ENCODE measurements at places on chromosomes 2 and 18.

- no peaks in the 10 kb centered on the region for H3K4me1 ChIP-seq
- no peak overlapping the region for H3K4me3 ChIP-seq
- no peak for DNase-seq
- no peaks in the 10 kb centered on the region for H3K36me3 ChIP-seq
- no peaks in the 10 kb centered on the region for H3K27me3 ChIP-seq
These were observed 343.8 kb downstream of the PID1 start for GRCh38 chr2:228927028-228928010.

- no peaks in the 10 kb centered on the region for H3K27me3 ChIP-seq
- peak overlapping the region; percentile 92 for H3K27ac ChIP-seq
- no peaks in the 10 kb centered on the region for H3K36me3 ChIP-seq
- DNase-seq: peak; percentile 57
- peak overlapping the region; percentile 29 for H3K4me3 ChIP-seq
These were observed 37.3 kb upstream of the BMP10 start for GRCh38 chr2:68908392-68908970.

- DNase-seq: no peak
- H3K4me3 ChIP-seq: no peak overlapping the region
- peaks cover 6% of the 10 kb centered on the region for H3K27me3 ChIP-seq
- H3K27ac ChIP-seq: no peak overlapping the region
- no peaks in the 10 kb centered on the region for H3K36me3 ChIP-seq
These were observed 129.4 kb downstream of the RAD51AP2 start for GRCh38 chr2:17388798-17389197.

- DNase-seq: no peak
- no peak overlapping the region for H3K4me3 ChIP-seq
- H3K27me3 ChIP-seq: no peaks in the 10 kb centered on the region
These were observed 799.0 kb downstream of the DCDC2C start for GRCh38 chr2:4502230-4502843.

DNA sequence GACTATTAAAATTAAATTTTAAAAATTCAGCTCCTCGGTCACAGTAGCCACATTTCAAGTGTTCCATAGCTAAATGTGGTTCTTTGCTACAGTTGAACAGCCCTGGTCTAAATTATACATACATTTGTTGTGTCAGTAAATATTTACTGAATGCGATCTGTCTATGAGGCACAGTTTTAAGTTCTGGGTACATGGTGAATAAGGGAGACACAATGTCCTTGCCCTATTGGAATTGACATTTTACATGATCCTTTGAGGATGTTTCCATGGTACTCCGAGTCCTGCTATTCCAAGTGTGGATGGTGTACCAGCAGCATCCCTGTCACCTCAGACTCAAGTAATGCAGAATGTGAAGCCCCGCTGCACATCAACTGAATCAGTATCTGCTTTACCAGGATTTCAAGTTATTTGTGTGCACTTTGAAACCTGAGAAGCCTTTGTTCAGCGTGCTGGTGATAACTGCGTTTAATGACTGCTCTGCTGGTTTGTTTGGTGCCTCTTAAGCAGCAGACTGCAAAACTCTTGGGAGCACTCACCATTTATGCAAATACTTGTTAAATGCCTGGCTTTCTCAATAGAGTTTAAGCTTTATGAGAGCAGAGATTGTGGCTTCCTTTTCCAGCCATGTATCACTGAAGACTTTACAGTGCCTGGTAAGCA lies 1.5 kb downstream of the GALNT1 start:
- peak overlapping the region; percentile 72 for H3K27ac ChIP-seq
- no peak for DNase-seq
- peak overlapping the region; percentile 84 for H3K4me3 ChIP-seq
- peaks cover 13% of the 10 kb centered on the region for H3K36me3 ChIP-seq
- H3K4me1 ChIP-seq: peaks cover 36% of the 10 kb centered on the region
- no peaks in the 10 kb centered on the region for H3K27me3 ChIP-seq

- H3K27ac ChIP-seq: no peak overlapping the region
- H3K36me3 ChIP-seq: no peaks in the 10 kb centered on the region
- DNase-seq: no peak
- no peak overlapping the region for H3K4me3 ChIP-seq
These were observed 41.2 kb downstream of the PAX3 start for GRCh38 chr2:222257645-222258044.

GRCh38 chr2:51420511-51420910 lies 388.6 kb upstream of the NRXN1 start:
- H3K4me3 ChIP-seq: no peak overlapping the region
- no peaks in the 10 kb centered on the region for H3K4me1 ChIP-seq
- no peaks in the 10 kb centered on the region for H3K27me3 ChIP-seq
- H3K27ac ChIP-seq: no peak overlapping the region
- no peaks in the 10 kb centered on the region for H3K36me3 ChIP-seq

- no peak overlapping the region for H3K4me3 ChIP-seq
- no peak overlapping the region for H3K27ac ChIP-seq
- H3K4me1 ChIP-seq: peaks cover 17% of the 10 kb centered on the region
These were observed 5.9 kb upstream of the NARS1 start for GRCh38 chr18:57627488-57627887.

GRCh38 chr2:190722835-190723234 lies 74.0 kb downstream of the NAB1 start:
- no peak overlapping the region for H3K4me3 ChIP-seq
- no peak for DNase-seq
- H3K36me3 ChIP-seq: no peaks in the 10 kb centered on the region
- H3K27me3 ChIP-seq: no peaks in the 10 kb centered on the region
- H3K27ac ChIP-seq: no peak overlapping the region

DNA sequence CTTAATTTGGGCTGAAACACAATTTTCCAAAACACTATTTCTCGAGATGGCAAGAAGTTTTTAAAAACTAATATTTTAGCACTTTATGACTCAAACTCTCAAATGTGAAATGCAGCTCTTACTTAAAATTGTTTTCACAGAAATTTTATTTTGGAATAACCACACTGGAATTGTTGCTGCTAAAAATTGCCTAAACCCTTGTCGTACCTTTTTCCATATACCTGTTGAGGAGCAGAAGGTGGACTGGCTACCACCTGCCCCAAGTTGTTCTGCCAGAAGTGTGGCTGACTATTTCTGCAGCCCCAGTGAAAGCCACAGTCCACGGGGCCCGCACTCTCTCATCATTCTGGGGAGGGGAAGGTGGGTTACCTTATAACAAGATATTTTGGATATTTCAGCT lies 23.4 kb downstream of the TNFRSF11A start:
- no peaks in the 10 kb centered on the region for H3K4me1 ChIP-seq
- H3K36me3 ChIP-seq: no peaks in the 10 kb centered on the region
- H3K27ac ChIP-seq: no peak overlapping the region

GRCh38 chr18:46415532-46416252 lies 241.3 kb downstream of the LOXHD1 start:
- no peak overlapping the region for H3K4me3 ChIP-seq
- no peak for DNase-seq
- H3K27ac ChIP-seq: no peak overlapping the region
- H3K4me1 ChIP-seq: no peaks in the 10 kb centered on the region
- no peaks in the 10 kb centered on the region for H3K36me3 ChIP-seq

DNA sequence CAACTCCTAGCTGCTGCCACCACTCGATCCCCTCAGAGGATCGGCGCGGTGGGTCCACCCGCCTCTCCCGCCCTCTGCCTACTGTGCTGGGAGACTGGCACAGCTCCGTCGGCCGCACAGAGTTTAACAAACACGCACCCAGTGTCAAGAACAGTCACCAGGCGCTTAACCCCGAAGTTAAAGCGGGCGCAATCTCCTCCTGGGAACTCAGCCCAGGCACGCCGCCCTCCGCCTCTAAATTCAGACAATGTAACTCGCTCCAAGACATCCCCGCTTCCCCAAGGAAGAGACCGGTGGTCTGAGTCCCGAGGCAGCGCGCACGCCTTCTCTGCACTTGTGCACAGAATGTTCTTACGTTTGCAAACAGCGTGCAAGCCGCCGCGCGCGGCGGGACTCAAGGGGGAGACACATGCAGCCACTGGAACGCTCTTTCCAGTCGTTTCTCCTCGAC lies 533 bp downstream of the CXCR4 start:
- DNase-seq: peak; percentile 58
- peaks cover 66% of the 10 kb centered on the region for H3K4me1 ChIP-seq
- H3K27me3 ChIP-seq: no peaks in the 10 kb centered on the region
- H3K27ac ChIP-seq: peak overlapping the region; percentile 97
- peak overlapping the region; percentile 96 for H3K4me3 ChIP-seq

GRCh38 chr2:60872510-60872928 lies 8.9 kb upstream of the REL start:
- H3K27me3 ChIP-seq: no peaks in the 10 kb centered on the region
- no peak for DNase-seq
- H3K36me3 ChIP-seq: peaks cover 4% of the 10 kb centered on the region
- H3K4me1 ChIP-seq: peaks cover 60% of the 10 kb centered on the region
- H3K4me3 ChIP-seq: peak overlapping the region; percentile 67

DNA sequence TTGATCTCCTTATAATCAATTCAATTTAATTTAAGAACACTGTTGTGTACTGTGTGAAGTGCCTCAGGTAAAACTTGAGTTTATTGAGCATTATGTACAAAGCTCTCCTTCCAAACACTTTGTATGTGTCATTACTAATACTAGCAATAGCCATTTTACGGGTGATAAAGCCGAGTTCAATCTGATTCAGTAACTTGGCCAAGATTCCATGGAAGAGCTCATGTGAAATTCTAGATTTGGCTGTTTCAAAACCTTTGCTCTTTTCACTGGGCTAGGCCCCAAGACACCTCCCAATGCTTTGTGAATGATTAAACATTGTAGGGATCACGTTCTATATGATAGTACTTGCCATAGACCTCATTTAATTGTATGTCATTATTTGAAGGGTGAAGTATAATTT lies 8.9 kb upstream of the NFE2L2 start:
- H3K4me3 ChIP-seq: no peak overlapping the region
- no peaks in the 10 kb centered on the region for H3K36me3 ChIP-seq
- H3K27me3 ChIP-seq: no peaks in the 10 kb centered on the region
- H3K27ac ChIP-seq: no peak overlapping the region
- no peak for DNase-seq

- no peaks in the 10 kb centered on the region for H3K4me1 ChIP-seq
- H3K27ac ChIP-seq: no peak overlapping the region
- H3K27me3 ChIP-seq: peaks cover 2% of the 10 kb centered on the region
- DNase-seq: no peak
- H3K36me3 ChIP-seq: no peaks in the 10 kb centered on the region
These were observed 440.9 kb upstream of the UBE2E3 start for GRCh38 chr2:180539541-180539940.

- DNase-seq: no peak
- H3K27me3 ChIP-seq: no peaks in the 10 kb centered on the region
- no peaks in the 10 kb centered on the region for H3K36me3 ChIP-seq
- H3K27ac ChIP-seq: no peak overlapping the region
These were observed 34.5 kb downstream of the RMP24 start for GRCh38 chr18:36006997-36007396.

DNA sequence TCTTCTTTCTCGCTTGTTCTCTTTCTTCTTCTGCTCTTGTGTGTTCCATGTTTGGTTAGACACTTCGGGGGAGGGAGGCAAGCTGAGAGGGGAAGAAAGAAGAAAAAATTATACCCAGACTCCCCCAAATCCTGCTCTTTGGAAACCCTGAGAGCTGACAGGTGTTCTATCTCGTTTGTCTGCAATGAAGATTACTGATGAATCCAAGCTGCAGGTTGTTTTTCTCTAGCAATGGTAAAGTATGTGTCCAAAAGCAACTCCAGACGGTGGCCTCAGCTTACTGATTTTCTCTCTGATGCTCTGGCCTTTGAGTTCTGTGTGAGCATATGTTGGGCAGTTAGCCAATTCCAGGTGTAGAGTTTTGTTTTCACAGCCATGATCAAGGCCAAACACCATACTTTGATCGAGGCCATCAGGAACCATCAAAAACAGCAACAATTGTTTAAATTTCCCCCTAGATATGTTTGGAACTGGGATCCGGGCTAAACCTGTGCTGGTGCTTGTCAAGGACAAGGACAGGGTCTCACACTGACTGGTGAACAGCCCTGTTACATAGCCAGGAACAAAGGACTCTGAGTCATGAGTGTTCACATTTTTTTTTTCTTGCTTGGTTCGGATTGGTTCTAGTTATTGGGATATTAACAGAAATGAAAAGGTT lies 142.0 kb downstream of the PRKCE start:
- no peak overlapping the region for H3K4me3 ChIP-seq
- H3K27ac ChIP-seq: no peak overlapping the region
- no peaks in the 10 kb centered on the region for H3K27me3 ChIP-seq
- DNase-seq: no peak
- peaks cover 10% of the 10 kb centered on the region for H3K36me3 ChIP-seq

DNA sequence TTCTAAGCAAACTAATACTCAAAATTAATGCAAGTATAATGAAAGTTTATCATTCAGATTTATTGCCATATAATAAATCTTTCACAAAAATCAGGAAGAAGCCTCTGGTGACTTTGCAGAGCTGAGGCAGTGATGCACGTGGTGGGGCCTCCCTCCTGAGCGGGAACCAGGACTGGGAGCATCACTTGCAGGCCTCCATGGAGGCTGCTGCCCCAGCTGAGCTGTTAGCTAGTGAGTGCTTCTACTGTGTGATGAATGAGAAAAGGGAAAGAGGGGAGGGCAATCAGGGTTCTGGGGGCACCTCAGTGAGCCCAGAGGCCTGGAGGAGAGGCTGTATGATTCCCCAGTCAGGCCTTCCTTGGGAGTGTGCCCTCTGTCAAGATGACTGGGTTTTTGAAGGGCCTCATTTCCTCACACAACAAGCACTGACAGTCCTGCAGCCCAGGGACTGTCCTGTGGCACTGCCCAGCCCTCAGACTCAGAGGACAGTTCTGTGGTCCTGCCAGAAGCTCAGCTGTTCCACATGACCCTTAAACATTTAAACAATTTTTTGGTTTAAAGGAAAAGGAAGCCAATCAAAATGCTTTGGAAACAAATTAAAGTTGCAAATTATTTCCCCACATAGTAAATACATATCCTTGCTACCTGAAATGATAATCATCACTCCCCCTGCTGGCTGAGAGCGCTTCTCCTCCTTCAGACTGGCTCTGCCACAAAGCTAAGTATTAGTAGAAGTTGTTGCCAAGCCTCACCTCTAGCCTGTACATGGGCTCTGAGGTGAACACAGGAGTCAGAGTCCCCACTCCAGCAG lies 90.9 kb upstream of the SMAD7 start:
- H3K27me3 ChIP-seq: no peaks in the 10 kb centered on the region
- H3K27ac ChIP-seq: no peak overlapping the region
- no peak for DNase-seq
- H3K4me3 ChIP-seq: no peak overlapping the region
- peaks cover 59% of the 10 kb centered on the region for H3K36me3 ChIP-seq

GRCh38 chr2:126496493-126496892 lies 159.5 kb upstream of the GYPC start:
- no peak overlapping the region for H3K4me3 ChIP-seq
- H3K27ac ChIP-seq: no peak overlapping the region
- no peaks in the 10 kb centered on the region for H3K36me3 ChIP-seq
- H3K27me3 ChIP-seq: peaks cover 2% of the 10 kb centered on the region
- H3K4me1 ChIP-seq: no peaks in the 10 kb centered on the region
- DNase-seq: no peak

GRCh38 chr2:73022024-73022568 lies 49.4 kb downstream of the SFXN5 start:
- no peak for DNase-seq
- no peak overlapping the region for H3K27ac ChIP-seq
- no peaks in the 10 kb centered on the region for H3K27me3 ChIP-seq
- no peak overlapping the region for H3K4me3 ChIP-seq

DNA sequence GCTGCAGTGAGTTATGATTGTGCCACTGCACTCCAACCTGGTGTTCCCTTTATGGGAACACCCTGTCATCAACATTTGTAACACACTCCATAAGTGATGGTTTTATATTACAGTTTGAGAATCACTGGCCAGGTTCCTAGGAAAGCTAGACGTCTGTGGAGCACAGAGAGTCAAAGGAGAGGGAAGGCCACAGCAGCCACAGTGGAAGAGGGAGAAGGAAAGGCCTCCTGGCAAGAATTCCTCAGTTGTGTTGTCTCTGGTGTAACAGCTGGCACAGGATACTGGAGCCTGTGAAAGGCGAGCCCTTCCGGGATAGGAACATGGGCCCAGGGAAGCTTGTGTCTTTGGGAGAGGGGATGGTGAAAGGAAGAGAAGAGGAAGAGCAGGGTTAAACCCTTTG lies 360.5 kb upstream of the PIK3C3 start:
- H3K36me3 ChIP-seq: no peaks in the 10 kb centered on the region
- no peaks in the 10 kb centered on the region for H3K4me1 ChIP-seq
- H3K27ac ChIP-seq: no peak overlapping the region
- no peak for DNase-seq

Measured in activated B cell treated with CpG ODN at 0.5 μM for 24 hours (primary cell).